ENCODE measurements at places on chromosomes 11 and 22. TPM values are rescaled to one million over a fixed set of nuclear protein-coding genes. Genes with fewer than 3 reads are reported as not detected.

DNA sequence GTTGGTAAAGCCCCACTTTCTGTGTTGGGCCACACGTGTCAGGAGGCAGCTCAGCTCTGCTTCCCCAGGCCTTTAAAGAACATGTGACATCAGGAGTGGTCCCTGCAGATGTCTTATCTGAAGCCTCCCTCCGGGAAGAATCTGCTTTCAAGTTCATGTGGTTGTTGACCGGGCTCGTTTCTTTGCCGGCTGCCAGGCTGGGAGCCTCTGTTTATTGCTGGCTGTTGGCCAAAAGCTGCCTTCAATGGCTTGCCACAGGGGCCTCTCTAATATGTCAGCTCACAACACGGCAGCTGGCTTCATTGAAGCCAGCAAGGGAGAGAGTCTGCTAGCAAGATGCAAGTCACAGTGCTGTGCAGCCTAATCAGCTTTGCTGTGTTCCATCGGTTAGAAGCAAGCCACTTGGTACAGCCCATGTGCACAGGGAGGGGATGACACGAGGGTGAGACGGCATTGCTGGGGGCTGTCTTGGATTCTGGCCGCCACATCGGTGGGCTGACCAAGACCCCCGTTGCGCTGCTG is 14.6 kb downstream of the MRGPRF start:
- no peak for DNase-seq

DNA sequence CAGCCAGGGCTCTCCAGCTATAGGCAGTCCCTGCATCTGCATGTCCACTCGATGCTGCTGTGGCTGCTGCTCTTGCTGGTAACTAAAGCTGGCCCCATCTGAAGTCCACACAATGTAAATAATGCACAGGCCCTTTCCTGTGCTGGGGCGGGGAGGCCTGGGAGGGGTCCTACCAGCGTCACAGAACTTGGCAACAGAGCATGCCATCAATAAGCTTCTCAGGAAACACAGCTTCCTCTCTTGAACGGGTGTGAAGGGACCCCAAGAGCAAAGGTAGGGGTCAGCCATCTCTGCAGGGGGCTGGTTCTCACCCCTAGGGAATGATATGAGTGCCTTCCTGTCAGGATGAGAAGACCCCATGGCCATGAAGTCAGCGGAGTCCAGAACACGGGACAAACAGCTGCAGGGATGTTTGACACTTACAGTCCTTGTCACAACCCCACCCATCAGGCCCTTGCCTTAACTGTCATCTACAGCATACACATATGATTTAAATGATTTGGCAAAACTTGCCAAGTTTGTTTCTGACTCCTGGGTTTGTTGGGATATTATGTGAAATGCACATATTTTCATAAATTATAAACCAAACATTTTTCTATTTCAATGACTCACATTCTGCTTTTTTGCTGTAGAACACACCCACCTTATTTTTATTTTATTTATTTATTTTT is 39.1 kb upstream of the LYVE1 start:
- DNase-seq: no peak

Gene P2RY6
- 2.8 TPM for total RNA-seq

Gene NELL1
- total RNA-seq: 0.73 TPM

- DNase-seq: no peak
Observed at GRCh38 chr11:67656278-67656922, 5.9 kb upstream of the ACY3 start.

Gene CADM1
- 7.2 TPM for total RNA-seq

- DNase-seq: no peak
Observed at GRCh38 chr11:1690167-1691025, 6.6 kb upstream of the KRTAP5-6 start.

- DNase-seq: no peak
Observed at GRCh38 chr11:118318581-118319336, 14.2 kb downstream of the CD3E start.

DNA sequence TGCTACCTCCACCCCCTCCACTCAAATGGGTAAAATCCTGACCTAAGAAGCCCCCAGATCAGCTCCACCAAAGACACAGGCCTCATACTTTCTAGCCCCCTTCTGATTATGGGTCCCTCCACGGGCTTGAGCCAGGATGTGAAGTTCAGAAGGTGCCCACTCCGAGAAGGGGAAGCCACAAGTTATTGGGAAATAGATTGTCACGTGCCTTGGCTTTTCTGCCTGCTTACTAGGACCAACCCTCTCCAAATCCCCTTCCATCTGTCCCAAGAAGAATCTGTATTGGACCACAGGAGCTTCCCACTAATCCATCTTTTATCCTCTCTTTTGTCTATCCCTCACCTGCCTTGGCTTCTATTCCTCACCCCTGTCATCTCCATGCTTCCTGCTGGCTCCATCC is 3.0 kb upstream of the NRGN start:
- DNase-seq: no peak

Gene CATSPERZ
- not detected for total RNA-seq

Gene GUCY1A2
- 1.4 TPM for total RNA-seq

Gene IMMP1L
- 18.2 TPM for total RNA-seq

Gene OR56A1
- 0.03 TPM for total RNA-seq

- DNase-seq: no peak
Observed at GRCh38 chr22:50677493-50678217, 5.0 kb downstream of the SHANK3 start.

GRCh38 chr11:126197277-126197939 is 14.0 kb downstream of the RPUSD4 start:
- no peak for DNase-seq

GRCh38 chr11:446891-447290 is 3.2 kb upstream of the PTDSS2 start:
- peak; percentile 47 for DNase-seq

- DNase-seq: no peak
Observed at GRCh38 chr11:25597696-25598095, 734.2 kb upstream of the ANO3 start.

DNA sequence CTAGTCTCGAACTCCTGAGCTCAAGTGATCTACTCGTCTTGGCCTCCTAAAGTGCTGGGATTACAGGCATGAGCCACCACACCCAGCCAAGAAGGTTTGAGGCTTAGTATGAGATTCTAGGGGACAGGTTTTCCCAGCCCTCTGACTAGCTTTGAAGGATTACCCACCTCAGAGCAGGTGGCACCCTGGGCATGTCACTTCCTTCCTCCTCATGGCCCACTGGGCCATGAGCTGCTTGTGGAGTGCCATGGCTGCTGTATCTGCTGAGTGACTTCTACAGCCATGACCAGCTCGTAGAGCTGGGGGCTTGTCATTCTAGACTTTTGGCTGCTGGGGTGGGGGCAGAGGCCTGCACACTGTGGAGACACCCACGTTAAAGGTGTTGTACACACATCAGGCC is 25.1 kb downstream of the TOM1 start:
- DNase-seq: no peak

Gene COA4
- 76.3 TPM for total RNA-seq

Gene SUSD2
- total RNA-seq: 3.9 TPM

DNA sequence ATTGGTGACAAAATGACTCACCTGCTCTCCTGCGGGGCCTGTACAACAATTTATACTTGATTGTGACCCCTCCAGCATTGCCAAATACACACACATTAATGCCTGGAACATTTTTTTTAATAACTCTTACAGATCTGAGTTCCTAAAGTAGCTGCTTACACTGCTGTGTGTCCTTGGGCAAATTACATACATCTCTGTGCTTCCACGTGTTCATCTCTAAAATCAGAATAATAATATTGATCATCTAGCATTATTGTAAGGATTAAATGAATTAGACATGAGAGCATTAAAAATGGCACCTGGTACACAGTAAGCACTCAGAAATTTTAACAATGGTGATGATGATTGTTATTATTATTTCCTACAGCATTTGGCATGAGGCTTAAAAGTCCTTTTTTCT is 21.5 kb upstream of the WT1 start:
- DNase-seq: no peak

GRCh38 chr22:36284171-36284571 is 31.2 kb downstream of the APOL1 start:
- DNase-seq: peak; percentile 56

Gene FGF19
- total RNA-seq: not detected

Gene PLAAT5
- 1.3 TPM for total RNA-seq

Gene ANO3
- total RNA-seq: 0.31 TPM

Gene POTEH
- not detected for total RNA-seq

DNA sequence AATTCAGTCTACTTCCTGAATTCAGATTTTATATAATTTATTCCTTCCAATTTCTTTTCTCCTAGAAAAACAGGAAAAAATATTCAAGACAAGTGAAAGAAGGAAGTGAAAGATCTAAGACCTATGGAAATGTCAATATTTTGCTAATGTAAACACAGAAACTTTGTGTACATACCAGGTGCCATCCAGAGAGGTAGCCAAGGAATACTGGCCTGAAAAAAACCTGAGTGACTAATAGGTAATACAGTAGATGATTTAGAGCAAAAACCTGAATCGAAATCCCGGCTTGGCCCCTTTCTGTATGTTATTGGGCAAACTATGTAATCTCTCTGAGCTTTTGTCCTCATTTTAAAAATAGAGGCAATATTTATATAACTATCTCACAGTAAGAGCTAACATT is 59.2 kb upstream of the FSHB start:
- DNase-seq: no peak

Data from mucosa of descending colon (tissue), 3 donors.